ENCODE measurements at places on chromosomes 7 and 10. TPM values are rescaled to one million over a fixed set of nuclear protein-coding genes. Genes with fewer than 3 reads are reported as not detected.

The ESYT2 gene
- 36.7 TPM for total RNA-seq

The TMEM176A gene
- not detected for total RNA-seq

The SVOPL gene
- total RNA-seq, result 1.4 TPM

The EPHB4 gene
- 132 TPM for total RNA-seq

The IGF2BP3 gene
- 197 TPM for total RNA-seq

DNA sequence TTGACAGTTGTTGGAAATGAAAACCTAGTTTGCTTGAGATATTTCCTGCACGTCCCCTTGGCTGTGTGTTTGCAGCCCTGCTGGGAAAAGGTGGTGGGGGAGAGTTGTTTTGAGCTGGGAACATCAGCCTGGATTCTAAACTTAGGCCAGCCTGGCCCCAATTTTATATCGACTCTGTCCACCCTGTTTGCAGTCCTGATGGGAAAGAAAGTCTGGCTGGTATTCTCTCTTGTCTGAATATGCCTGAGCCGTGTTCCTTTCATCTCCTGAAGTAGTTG, 178.7 kb downstream of the CCDC3 start:
- H3K4me1 ChIP-seq, result peaks cover 3% of the 10 kb centered on the region
- H3K36me3 ChIP-seq, result peaks cover 4% of the 10 kb centered on the region
- H3K27ac ChIP-seq, result no peak overlapping the region
- no peaks in the 10 kb centered on the region for H3K27me3 ChIP-seq
- no peak overlapping the region for H3K4me3 ChIP-seq
- no peak for DNase-seq

GRCh38 chr10:44911951-44912350, 814 bp downstream of the TMEM72 start:
- no peak overlapping the region for H3K4me3 ChIP-seq
- no peak for DNase-seq
- no peak overlapping the region for H3K27ac ChIP-seq
- H3K36me3 ChIP-seq, result no peaks in the 10 kb centered on the region
- H3K4me1 ChIP-seq, result peaks cover 6% of the 10 kb centered on the region

- no peak overlapping the region for H3K27ac ChIP-seq
- no peaks in the 10 kb centered on the region for H3K4me1 ChIP-seq
- no peaks in the 10 kb centered on the region for H3K27me3 ChIP-seq
- DNase-seq, result no peak
- no peak overlapping the region for H3K4me3 ChIP-seq
These were observed 35.5 kb upstream of the KMT2E start for GRCh38 chr7:104978460-104978859.

- DNase-seq, result no peak
- no peak overlapping the region for H3K4me3 ChIP-seq
- H3K27ac ChIP-seq, result no peak overlapping the region
- no peaks in the 10 kb centered on the region for H3K4me1 ChIP-seq
- H3K36me3 ChIP-seq, result peaks cover 5% of the 10 kb centered on the region
- no peaks in the 10 kb centered on the region for H3K27me3 ChIP-seq
These were observed 64.4 kb downstream of the GRB10 start for GRCh38 chr7:50718311-50718710.

- no peak for DNase-seq
- peaks cover 16% of the 10 kb centered on the region for H3K36me3 ChIP-seq
- H3K4me1 ChIP-seq, result no peaks in the 10 kb centered on the region
- H3K27ac ChIP-seq, result no peak overlapping the region
These were observed 279.5 kb downstream of the CELF2 start for GRCh38 chr10:11297136-11297535.

DNA sequence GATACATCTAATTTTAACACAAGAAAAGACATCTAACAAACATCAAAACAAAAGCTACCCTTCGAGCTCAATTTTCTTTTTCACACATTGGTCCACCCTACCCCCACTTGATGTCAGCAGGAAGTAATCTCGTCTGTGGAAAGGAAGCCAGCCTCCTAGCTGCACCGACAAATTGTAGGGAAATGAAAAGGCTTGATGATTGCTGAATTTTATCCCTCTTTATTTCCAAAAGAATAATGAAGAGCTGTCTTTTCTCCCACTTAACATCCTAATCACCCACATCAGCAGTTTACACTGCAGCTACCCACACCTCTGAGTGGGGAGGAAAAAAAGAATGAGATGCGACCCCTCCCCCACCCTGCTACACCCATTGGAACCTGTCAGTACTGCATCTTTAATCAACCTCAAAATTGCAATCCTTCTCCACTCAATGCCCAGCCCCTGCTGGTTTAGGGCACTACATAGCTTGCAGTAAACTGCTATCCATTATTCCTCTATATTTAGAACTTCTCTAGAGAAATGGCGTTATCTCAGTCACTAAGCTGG, 10.6 kb upstream of the CPVL start:
- no peak overlapping the region for H3K27ac ChIP-seq
- peaks cover 5% of the 10 kb centered on the region for H3K36me3 ChIP-seq
- H3K4me1 ChIP-seq, result no peaks in the 10 kb centered on the region
- H3K4me3 ChIP-seq, result no peak overlapping the region
- no peak for DNase-seq

GRCh38 chr10:1521741-1522140, 215.6 kb downstream of the ADARB2 start:
- no peaks in the 10 kb centered on the region for H3K27me3 ChIP-seq
- no peak overlapping the region for H3K27ac ChIP-seq
- H3K36me3 ChIP-seq, result no peaks in the 10 kb centered on the region
- DNase-seq, result no peak
- peaks cover 8% of the 10 kb centered on the region for H3K4me1 ChIP-seq

GRCh38 chr7:135074096-135074495, 73.8 kb upstream of the TMEM140 start:
- H3K27ac ChIP-seq, result no peak overlapping the region
- no peak for DNase-seq
- H3K27me3 ChIP-seq, result no peaks in the 10 kb centered on the region
- H3K4me3 ChIP-seq, result no peak overlapping the region
- peaks cover 21% of the 10 kb centered on the region for H3K36me3 ChIP-seq

DNA sequence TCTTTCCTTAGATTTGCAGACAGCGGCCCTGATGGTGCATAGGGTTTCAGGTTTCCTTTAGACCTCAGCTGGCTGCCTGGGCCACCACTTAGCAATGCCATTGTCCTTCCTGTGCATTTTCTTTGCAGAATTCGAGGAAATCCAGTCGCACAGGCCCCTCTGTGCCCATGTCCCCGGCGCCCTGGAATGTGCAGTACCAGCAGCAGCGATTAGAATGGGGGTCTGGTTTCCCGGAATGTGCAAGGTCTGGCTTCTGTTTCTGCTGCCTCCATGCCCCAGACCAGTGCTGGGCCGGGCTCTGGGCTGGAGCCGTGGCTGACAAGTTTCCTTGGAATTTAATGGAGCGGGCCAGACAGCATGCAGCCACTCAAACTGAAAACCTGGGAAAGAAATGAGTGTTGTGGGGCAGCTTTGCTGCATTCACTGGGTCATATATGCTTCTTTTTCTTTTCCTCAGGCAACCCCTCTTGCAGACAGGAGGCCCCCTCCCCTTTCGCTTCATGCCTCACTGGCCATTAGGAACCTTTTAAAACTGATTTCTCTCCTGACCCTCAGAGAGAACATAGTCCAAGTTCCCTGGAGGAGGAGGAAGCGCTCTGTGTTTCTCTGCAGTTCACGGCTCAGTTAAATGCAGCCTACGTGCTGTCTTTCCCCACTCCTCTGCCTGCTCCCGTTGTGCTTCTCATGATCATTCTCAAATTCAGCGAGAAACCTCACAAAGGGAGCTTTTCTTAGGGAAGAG, 14.4 kb downstream of the HTRA1 start:
- peaks cover 2% of the 10 kb centered on the region for H3K36me3 ChIP-seq
- H3K27ac ChIP-seq, result no peak overlapping the region
- H3K4me1 ChIP-seq, result peaks cover 11% of the 10 kb centered on the region
- DNase-seq, result no peak
- H3K4me3 ChIP-seq, result no peak overlapping the region

DNA sequence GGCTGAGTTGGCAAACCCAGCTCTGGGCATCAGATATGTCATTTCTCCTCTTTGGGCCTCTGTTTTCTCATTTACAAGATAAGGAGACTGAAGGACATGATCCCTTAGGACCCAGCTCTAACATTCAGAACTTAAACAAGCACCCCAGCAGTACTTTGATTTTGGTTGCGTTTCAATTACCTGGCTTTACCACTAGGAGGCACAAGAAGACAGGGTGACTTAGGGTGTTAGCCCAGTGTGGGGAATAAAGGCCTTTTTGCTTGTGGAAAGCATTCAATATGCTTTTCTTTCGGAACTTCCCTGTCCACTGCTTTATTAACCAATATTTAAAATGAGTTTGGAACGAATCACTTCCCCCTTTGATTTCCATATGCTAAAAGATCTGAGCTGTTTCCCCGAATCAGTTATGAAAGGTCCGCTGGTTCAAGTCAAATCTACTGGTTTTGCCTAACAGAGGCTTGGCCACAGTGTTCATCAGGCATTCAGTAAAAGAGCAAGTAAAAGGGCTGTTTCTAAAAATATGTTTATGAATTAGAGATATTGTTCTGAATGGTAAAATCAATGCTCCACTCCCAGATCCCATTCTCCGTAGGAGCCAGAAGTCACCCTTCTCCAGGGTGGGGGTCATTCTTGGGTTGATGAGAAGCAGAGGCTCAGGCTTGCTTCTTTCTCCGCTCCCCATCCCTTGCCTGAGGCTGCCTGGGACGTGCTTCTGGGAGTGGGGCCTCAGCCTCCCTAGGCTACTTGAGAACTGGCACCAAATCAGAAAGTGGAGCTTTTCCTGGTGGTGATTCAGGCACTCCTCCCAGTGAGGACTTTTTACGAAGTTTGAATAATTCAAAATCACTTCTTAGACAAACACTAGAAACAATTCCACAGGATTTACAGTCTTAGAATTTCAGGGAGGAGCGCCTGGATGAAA, 105.5 kb downstream of the MYOF start:
- H3K4me1 ChIP-seq, result no peaks in the 10 kb centered on the region
- H3K36me3 ChIP-seq, result no peaks in the 10 kb centered on the region
- no peak overlapping the region for H3K4me3 ChIP-seq
- no peak overlapping the region for H3K27ac ChIP-seq
- no peaks in the 10 kb centered on the region for H3K27me3 ChIP-seq

- DNase-seq, result no peak
- H3K27ac ChIP-seq, result no peak overlapping the region
These were observed 9.5 kb downstream of the OGDHL start for GRCh38 chr10:49752584-49752983.

Data from H9 (cell line).